Stimulated activated CD8-positive, alpha-beta memory T cell treated with anti-CD3 and anti-CD28 coated beads, Interleukin-7, amount 100 ng/mL, for 1 hour (primary cell): ENCODE measurements at places on chromosomes 4 and X.

- DNase-seq, result no peak
Measured at GRCh38 chr4:181677201-181677600, 566.0 kb upstream of the TENM3 start.

GRCh38 chr4:169399976-169400767, 129.4 kb upstream of the SH3RF1 start:
- DNase-seq, result no peak

DNA sequence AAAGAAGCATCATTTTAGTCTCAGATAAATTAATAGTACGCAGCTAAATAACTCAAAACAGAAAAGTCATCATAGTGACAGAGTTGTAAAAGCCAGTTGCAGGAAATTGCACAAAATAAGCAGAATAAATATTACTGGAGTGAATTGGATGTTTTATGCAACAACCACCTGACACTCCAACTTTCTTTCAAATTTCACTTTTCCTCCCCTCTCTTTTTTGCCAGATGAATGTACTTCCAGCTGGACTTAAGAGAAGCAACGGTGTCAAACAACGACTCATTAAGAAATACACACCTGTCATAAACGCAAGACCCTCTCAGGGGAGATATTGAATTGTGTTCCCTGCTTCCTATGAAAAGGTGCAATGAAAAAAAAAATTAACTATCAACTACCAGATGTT, 120.2 kb upstream of the HCCS start:
- no peak for DNase-seq

DNA sequence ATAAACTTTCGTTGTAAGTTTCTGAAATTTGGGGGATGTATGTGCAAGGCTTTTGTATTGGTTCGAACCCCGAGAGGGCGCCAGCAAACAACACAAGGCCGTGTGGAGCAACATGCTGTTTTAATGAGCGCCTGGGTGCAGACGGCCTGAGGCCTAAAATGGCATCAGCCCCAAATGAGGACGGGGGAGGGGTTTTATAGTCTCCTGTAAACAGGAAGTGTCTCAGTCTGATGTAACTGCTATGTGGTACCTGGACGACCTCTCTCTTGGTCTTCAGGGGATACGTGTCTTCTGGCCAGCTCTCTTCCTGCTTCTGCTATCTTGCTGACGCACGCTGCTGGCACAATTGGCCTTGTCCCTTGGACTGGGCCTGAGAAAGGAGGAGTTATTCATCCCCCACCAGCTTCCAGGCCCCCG, 1348.0 kb downstream of the ADGRL3 start:
- no peak for DNase-seq

DNA sequence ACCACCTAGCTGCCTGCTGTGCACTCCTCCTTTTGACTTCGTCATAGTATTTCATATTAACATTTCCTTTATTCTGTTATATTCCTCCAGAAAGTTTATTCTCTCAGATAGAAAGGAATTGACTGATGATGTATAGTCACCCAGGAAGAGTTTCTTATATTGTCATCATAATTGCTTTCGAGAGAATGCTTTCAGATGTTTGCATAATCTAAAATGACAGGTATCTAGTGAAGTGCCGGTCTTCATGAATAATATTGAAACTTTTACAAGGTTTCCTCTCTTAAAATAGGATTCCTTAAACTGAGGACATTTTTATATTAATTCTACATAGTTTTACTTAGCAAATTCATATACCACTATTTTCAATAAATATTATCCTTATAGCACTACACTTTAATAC, 10.1 kb downstream of the SEC24D start:
- no peak for DNase-seq

- DNase-seq, result no peak
Measured at GRCh38 chr4:187065396-187065795, 341.7 kb upstream of the FAT1 start.

DNA sequence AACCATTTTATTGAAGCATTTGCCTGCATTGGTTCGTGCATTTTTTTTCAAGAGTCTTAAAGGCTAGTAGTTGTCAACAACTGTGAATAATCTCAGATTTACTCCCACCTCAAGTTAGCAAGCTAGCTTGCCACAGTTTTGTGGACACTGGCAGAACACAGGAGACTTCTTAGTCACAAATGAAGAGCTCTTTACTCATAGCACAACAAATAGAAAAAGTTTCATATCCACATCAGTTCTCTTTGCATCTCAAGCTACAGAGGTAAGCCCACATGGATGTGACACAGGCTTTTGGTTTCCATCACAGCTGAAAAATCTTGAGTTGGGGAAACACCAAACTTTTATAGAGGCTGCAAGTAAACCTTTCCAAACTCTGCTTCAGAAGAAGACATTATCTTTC, 2315.7 kb upstream of the TENM3 start:
- DNase-seq, result no peak

- DNase-seq, result no peak
Measured at GRCh38 chrX:153583433-153583832, 15.5 kb downstream of the CCNQ start.

- DNase-seq, result no peak
Measured at GRCh38 chr4:143188136-143189088, 3.7 kb downstream of the USP38 start.

GRCh38 chr4:137599734-137600133, 67.4 kb upstream of the PCDH18 start:
- no peak for DNase-seq

- no peak for DNase-seq
Measured at GRCh38 chrX:140697618-140698017, 11.9 kb upstream of the LINC00632 start.

DNA sequence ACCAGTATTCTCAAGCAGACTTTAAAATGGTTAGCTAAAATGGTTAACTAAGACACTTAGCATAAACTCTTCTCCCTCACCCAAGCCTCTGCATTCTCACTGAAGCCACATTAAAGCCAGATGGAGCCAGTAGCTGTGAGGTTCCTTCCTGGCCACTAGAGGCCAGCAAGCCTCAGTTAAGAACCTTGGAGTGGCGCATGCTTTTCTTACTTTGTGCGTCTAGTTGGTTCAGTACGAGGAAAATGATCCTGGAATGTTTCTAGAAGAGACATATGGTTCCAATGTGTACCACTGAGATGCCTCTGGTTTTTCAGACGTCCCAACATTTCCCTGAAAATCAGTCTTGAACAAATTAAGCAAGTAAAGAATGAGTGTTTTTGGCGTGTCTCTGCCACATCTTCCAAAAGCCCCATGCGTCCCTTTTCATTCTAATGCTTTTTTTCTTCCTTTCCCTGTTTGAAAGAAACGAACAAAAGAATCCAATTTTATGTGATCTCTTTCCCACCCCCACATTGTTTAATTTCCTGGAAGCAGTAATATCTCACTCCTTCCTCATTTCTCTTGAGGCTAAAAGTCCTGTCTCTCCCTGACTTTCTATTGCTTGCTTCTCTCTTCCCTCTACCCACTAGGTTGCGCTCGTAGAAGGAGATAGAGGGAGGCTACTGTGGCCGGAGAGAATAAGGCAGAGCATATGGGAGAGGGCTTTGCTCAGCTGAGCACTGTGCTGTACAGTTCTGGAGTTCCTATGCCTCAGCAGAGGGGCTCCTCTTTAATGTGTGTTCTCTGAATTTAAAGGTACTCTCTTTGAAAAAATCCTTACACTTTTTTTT, 82.9 kb upstream of the TAB3 start:
- no peak for DNase-seq

- no peak for DNase-seq
Measured at GRCh38 chr4:87498446-87498900, 30.7 kb downstream of the SPARCL1 start.

- no peak for DNase-seq
Measured at GRCh38 chr4:143021384-143021783, 163.3 kb upstream of the USP38 start.

DNA sequence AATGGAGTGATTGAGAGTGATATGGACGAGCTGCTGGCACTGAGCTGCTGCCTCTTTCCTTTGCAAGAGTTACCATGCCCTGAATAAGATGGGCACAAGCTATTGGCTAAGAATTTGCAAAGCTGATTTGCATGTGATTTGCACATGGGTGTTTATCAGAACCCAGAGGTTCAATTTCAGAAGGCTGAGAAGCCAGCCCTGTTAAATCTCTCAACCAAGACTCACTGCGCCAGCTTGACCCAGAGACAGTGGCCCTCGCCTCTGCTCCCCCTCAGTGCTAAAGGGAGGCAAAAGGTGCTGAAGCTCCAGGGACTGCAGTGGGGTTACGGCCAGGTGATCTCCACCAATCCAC, 701 bp downstream of the ARHGAP4 start:
- no peak for DNase-seq

DNA sequence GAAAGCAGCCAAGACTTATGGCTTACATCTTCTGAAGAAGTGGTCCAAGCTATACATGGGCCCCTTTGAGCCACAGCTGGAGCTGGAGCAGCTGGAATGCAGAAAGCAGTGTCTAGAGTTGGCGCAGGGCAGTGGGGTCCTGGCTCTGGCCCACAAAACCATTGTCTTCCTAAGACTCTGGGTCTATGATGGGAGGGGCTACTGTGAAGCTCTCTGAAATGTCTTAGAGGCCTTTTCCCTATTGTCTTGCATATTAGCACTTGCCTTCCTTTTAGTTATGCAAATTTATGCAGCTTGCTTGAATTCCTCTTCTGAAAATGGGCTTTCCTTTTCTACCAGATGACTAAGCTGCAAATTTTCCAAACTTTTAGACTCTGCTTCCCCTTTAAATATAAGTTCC, 15.3 kb downstream of the NPY1R start:
- no peak for DNase-seq

- DNase-seq, result no peak
Measured at GRCh38 chrX:12970691-12971202, 4.2 kb upstream of the TMSB4X start.

GRCh38 chr4:15936495-15936894, 2.0 kb downstream of the FGFBP1 start:
- DNase-seq, result no peak
